RWPE2 (cell line): ENCODE measurements at places on chromosomes 5 and 9.

GRCh38 chr5:142830241-142831008 is 60.2 kb downstream of the ARHGAP26 start:
- no peaks in the 10 kb centered on the region for H3K36me3 ChIP-seq
- no peaks in the 10 kb centered on the region for H3K27me3 ChIP-seq
- H3K4me1 ChIP-seq, result peaks cover 46% of the 10 kb centered on the region
- DNase-seq, result no peak
- no peak overlapping the region for H3K27ac ChIP-seq

DNA sequence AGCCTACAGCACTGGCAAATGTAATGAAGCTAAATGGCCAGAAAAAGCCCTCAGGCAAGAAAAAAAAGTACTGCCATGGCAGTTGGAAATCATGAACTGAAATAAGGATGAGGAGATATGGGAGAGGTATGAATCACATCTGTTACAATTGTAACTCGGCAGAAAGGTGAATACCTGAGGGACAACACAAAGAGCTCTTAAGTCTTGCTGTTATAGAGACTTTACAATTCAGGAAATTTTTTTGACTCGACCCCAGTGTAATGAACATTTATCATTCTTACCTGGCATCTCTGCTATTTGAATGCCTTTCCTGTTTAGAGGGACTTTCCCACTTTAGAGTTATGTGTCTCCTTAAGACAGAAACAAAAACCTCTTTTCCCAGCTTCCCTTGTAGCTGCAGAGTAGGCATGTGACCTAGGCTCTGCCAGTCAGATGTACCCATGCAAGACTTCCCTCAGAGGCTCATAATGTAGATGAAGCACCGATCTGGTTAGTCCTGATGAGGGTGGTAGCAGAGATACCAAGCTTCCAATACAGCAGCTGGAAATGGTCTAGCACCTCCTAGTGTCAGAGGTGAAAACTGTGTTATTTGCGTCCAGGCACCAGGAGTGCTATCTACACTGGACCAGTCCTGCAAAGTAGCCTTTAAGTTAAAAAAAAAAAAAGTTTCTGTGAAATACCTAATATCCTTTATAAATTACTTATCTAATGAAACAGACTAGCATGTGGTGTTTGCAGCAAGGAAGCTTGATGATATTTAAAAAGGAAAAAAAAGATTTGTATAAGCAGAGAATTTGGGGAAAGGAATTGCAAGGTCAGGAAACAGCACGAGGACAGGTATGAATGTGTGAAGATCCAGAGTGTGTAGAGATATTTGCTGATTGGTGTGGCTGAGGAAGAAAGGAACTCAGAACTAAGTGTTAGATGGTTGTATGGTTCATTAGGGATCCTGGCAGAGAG is 146.9 kb upstream of the SLC1A3 start:
- peaks cover 44% of the 10 kb centered on the region for H3K4me1 ChIP-seq
- no peak overlapping the region for H3K4me3 ChIP-seq

DNA sequence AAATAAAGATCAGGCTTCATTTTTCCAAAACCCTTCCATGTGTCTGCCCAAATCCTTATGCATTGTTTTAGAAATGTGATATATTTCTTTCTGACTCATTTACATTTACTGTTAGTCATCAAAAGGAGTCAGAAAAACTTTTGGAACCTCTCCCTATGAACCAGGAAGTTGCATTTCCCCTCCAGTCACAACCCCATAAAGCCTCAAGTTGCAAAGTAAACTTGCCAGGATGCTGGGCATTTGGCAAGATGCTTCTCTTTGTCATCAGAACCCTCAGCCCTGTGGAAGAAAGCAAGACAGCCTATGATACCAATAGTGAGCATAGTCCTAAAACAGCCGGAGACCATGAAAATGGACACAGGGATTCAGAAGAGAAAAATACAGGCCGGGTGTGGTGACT is 84.2 kb downstream of the MUSK start:
- DNase-seq, result peak; percentile 74
- H3K27ac ChIP-seq, result peak overlapping the region; percentile 79
- no peaks in the 10 kb centered on the region for H3K36me3 ChIP-seq
- no peaks in the 10 kb centered on the region for H3K27me3 ChIP-seq
- H3K4me3 ChIP-seq, result no peak overlapping the region

DNA sequence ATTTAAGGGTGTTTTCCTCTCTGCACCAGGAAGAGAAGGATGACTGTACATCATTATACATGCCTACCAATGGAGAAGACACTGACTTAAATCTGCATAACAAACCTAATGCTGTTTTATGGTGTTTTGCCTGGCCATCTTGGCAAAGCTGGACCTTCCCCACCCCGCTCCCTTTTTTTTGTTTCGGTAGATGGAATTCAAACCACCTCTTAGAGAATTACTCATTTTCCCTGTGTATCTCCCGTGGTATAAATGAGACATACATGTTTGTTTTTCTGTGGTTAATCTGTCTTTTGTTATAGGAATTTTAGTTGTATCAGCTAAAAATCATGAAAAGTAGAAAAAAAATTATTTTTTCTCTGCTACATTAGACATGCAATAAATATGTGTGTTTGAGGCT is 28.8 kb downstream of the IL12B start:
- H3K36me3 ChIP-seq, result no peaks in the 10 kb centered on the region
- no peak for DNase-seq
- H3K27ac ChIP-seq, result no peak overlapping the region
- H3K27me3 ChIP-seq, result no peaks in the 10 kb centered on the region

DNA sequence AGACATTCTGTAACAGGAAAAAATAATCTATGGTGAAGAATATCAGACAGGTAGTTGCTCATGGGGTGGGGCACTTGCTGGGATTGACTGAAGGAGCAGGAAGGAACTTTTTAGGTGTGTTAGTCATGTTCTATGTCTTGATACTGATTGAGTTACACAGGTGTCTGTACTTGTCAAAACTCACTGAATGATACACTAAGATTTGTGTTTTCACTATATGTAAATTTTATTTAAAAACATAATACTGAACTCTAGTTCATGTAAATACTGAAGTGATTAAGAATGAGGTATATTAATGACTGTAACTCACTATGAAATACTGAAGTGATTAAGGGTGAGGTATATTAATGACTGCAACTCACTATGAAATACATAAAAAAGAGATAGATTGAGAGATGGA is 28.5 kb downstream of the IL6ST start:
- DNase-seq, result no peak
- H3K36me3 ChIP-seq, result peaks cover 24% of the 10 kb centered on the region
- H3K4me3 ChIP-seq, result no peak overlapping the region
- no peak overlapping the region for H3K27ac ChIP-seq
- peaks cover 9% of the 10 kb centered on the region for H3K4me1 ChIP-seq

- no peaks in the 10 kb centered on the region for H3K27me3 ChIP-seq
- no peak overlapping the region for H3K4me3 ChIP-seq
- no peaks in the 10 kb centered on the region for H3K36me3 ChIP-seq
These were observed 25.0 kb upstream of the FREM1 start for GRCh38 chr9:14935106-14935751.

DNA sequence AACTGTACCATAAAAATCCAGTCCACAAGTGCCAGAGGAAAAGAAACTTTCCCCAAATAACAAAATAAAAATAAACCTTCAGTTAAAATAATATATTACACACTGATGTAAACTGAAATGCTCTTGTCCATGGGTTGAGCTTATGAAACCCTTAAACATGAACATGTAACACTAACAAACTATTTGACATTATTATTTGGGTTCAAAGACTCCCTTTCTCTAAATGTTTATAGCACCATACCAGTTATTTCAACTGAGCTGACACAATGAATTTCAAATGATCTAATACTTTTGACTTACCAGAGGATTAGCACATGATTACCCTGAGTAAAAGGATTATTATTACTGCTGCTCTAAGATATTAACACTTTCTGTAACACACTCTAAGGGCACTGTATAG is 251.1 kb downstream of the BNC2 start:
- no peaks in the 10 kb centered on the region for H3K36me3 ChIP-seq
- H3K27me3 ChIP-seq, result no peaks in the 10 kb centered on the region
- no peak overlapping the region for H3K27ac ChIP-seq
- DNase-seq, result no peak
- H3K4me1 ChIP-seq, result no peaks in the 10 kb centered on the region

- H3K27ac ChIP-seq, result no peak overlapping the region
- H3K27me3 ChIP-seq, result no peaks in the 10 kb centered on the region
- DNase-seq, result no peak
- no peaks in the 10 kb centered on the region for H3K36me3 ChIP-seq
These were observed 15.6 kb upstream of the FOXD1 start for GRCh38 chr5:73464016-73464745.

DNA sequence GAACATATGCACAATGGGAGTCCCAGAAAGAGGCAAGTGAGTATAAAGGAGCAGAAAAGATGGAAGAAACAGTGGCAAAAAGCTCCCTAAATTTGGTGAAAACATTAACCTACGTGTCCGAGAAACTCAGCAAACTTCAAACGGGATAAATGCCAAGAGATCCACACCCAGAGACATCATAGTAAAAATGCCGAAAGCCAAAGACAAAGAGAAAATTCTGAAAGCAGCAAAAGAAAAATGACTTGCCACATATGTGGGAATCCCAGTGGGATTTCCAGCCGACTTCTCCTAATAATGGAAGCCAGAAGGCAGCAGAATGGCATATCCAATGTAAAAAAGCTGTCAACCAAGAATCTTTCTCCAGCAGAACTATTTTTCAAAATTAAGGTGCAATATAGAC is 101.2 kb downstream of the ADAMTS2 start:
- no peak overlapping the region for H3K4me3 ChIP-seq
- H3K36me3 ChIP-seq, result no peaks in the 10 kb centered on the region
- no peak for DNase-seq
- H3K27me3 ChIP-seq, result peaks cover 6% of the 10 kb centered on the region

- no peak overlapping the region for H3K27ac ChIP-seq
- no peak for DNase-seq
- H3K4me1 ChIP-seq, result no peaks in the 10 kb centered on the region
- no peaks in the 10 kb centered on the region for H3K36me3 ChIP-seq
These were observed 138.4 kb downstream of the GADD45G start for GRCh38 chr9:89743216-89743572.

GRCh38 chr9:131546336-131547084 is 1.2 kb downstream of the PRRT1B start:
- peaks cover 47% of the 10 kb centered on the region for H3K27me3 ChIP-seq
- H3K4me3 ChIP-seq, result no peak overlapping the region
- no peaks in the 10 kb centered on the region for H3K36me3 ChIP-seq
- DNase-seq, result no peak
- H3K4me1 ChIP-seq, result no peaks in the 10 kb centered on the region

GRCh38 chr5:59789197-59789596 is 104.3 kb downstream of the PDE4D start:
- no peak overlapping the region for H3K4me3 ChIP-seq
- H3K4me1 ChIP-seq, result peaks cover 70% of the 10 kb centered on the region
- H3K27ac ChIP-seq, result peak overlapping the region; percentile 80
- no peaks in the 10 kb centered on the region for H3K36me3 ChIP-seq

GRCh38 chr9:73613092-73613701 is 461.5 kb downstream of the ANXA1 start:
- H3K36me3 ChIP-seq, result no peaks in the 10 kb centered on the region
- H3K4me1 ChIP-seq, result no peaks in the 10 kb centered on the region
- DNase-seq, result no peak
- H3K4me3 ChIP-seq, result no peak overlapping the region

- H3K4me3 ChIP-seq, result no peak overlapping the region
- peak overlapping the region; percentile 94 for H3K27ac ChIP-seq
- H3K36me3 ChIP-seq, result peaks cover 20% of the 10 kb centered on the region
These were observed 227.3 kb downstream of the FANCC start for GRCh38 chr9:95090023-95090791.

DNA sequence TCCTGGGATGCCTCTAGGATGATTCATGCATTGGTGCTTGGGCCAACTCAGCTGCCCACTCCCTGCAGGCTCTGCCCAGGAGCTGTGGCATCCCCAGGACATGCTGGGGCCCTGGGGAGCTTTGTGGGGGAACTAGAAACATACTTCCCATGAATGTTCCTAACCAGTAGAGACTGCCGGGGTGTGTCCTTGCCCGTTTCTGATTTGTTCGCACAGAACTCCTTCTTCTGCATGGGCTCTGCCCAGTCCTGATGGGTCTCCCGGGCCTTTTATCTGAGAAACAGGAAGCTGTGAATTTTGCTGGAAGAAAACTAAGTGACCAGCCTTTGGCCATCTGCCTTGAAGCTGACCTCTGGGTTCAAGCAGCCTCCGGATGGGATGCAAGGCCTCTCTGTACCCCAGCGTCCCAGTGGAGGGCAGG is 71.6 kb upstream of the RNU6ATAC start:
- peaks cover 9% of the 10 kb centered on the region for H3K27me3 ChIP-seq
- no peaks in the 10 kb centered on the region for H3K4me1 ChIP-seq
- no peak overlapping the region for H3K27ac ChIP-seq
- no peak overlapping the region for H3K4me3 ChIP-seq
- H3K36me3 ChIP-seq, result no peaks in the 10 kb centered on the region

- DNase-seq, result no peak
- H3K36me3 ChIP-seq, result no peaks in the 10 kb centered on the region
- H3K27me3 ChIP-seq, result no peaks in the 10 kb centered on the region
- H3K4me1 ChIP-seq, result no peaks in the 10 kb centered on the region
These were observed 73.0 kb downstream of the OSTF1 start for GRCh38 chr9:75161116-75161857.

GRCh38 chr9:89491694-89492093 is 6.2 kb downstream of the SEMA4D start:
- no peaks in the 10 kb centered on the region for H3K27me3 ChIP-seq
- no peak overlapping the region for H3K4me3 ChIP-seq
- H3K36me3 ChIP-seq, result no peaks in the 10 kb centered on the region
- no peak for DNase-seq
- H3K4me1 ChIP-seq, result no peaks in the 10 kb centered on the region

DNA sequence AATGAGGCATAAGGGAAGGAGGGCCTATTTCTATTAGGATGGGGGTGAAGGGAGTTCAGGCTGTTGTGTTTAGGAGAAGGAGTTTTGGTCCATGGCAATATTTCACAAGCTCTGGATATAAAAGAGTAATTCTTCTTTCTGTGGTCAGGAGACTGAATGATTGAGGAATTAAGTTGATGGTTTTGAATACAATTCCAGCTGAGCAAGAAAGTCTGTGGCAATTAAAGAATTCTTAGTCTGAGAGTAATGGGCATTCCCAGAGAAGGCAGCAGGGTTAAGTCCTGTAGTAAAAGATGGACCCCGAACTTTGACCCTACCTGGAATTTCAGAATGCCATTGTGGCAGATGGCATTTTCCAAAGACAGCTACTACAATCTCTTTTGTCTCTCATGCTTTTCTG is 202.6 kb downstream of the TLE4 start:
- H3K36me3 ChIP-seq, result no peaks in the 10 kb centered on the region
- no peak for DNase-seq
- H3K27ac ChIP-seq, result no peak overlapping the region
- no peak overlapping the region for H3K4me3 ChIP-seq

DNA sequence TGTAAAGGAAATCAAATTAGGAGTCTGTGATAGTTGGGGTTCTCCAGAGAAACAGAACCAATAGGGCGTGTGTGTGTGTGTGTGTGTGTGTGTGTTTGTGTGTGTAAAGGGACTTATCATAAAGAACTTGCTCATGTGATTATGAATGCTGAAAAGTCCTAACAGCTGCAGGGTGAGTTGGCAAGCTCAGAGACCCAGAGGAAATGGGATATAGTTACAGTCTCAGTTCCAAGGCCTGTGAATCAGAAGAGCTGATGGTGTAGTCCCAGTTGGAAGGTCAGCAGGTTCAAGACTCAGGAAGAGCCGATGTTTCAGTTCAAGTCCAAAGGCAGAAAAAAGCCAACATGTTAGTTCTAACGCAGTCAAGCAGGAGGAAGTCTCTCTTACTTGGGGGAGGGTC is 214.2 kb downstream of the ELAVL2 start:
- H3K27me3 ChIP-seq, result no peaks in the 10 kb centered on the region
- no peak overlapping the region for H3K4me3 ChIP-seq
- no peak overlapping the region for H3K27ac ChIP-seq
- H3K36me3 ChIP-seq, result no peaks in the 10 kb centered on the region
- no peaks in the 10 kb centered on the region for H3K4me1 ChIP-seq

- H3K4me3 ChIP-seq, result no peak overlapping the region
- no peaks in the 10 kb centered on the region for H3K27me3 ChIP-seq
- no peak for DNase-seq
- no peak overlapping the region for H3K27ac ChIP-seq
- no peaks in the 10 kb centered on the region for H3K4me1 ChIP-seq
- H3K36me3 ChIP-seq, result no peaks in the 10 kb centered on the region
These were observed 18.4 kb upstream of the F2RL2 start for GRCh38 chr5:76641514-76642120.
